Motor neuron (in vitro differentiated cells): ENCODE measurements at places on chromosomes 12 and 14. TPM values are rescaled to one million over a fixed set of nuclear protein-coding genes. Genes with fewer than 3 reads are reported as not detected.

PRB2 gene
- 114 and 152 TPM in 2 replicates for total RNA-seq

CAPZA3 gene
- not detected in 2 replicates for total RNA-seq

ALDH2 gene
- total RNA-seq: 11.0 and 17.0 TPM in 2 replicates

BEGAIN gene
- total RNA-seq: 2.0 and 4.1 TPM in 2 replicates

CD27 gene
- total RNA-seq: 0.14 and 0.21 TPM in 2 replicates

AQP2 gene
- 0.09 and 0.26 TPM in 2 replicates for total RNA-seq

TMEM132C gene
- 0.58 and 1.1 TPM in 2 replicates for total RNA-seq

DNA sequence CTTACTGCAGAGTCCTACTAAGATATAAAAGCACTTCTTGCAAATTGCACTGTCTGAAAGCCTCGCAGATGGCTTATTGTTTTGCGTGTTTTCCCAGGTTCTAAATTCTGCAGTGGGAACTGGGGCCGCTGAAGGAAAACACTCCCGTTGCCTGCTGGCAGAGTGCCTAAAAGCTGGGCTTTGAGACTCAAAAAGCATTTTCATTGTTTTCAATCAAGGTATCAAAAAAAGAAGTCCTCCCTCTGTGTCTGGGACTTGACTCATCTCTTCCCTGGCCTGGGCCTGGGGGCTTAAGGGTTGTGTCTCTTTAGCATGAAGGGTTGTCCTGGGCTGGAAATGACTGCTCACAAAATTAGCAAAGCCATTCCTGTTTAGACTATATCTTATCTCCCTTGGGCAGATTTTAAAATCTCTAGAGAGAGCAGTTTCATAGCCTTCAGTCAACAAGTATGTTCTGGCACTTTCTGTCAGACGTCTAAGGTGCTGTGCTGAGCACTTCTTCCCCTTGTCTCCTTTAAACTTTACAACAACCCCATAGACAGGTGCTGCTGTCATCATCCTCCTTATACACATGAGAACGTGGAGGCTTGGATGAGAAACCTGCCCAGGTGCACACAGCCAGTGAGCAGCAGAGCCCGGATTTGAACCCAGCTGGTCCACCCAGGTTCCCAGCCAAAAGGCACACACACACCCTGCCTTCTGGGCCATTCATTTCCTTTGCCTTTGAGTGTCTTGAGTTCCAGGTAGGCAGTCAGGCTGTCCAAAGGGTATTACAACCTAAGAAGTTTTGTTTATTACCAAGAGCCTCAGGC is 31.1 kb downstream of the ELK3 start:
- ATAC-seq: no peak

DNA sequence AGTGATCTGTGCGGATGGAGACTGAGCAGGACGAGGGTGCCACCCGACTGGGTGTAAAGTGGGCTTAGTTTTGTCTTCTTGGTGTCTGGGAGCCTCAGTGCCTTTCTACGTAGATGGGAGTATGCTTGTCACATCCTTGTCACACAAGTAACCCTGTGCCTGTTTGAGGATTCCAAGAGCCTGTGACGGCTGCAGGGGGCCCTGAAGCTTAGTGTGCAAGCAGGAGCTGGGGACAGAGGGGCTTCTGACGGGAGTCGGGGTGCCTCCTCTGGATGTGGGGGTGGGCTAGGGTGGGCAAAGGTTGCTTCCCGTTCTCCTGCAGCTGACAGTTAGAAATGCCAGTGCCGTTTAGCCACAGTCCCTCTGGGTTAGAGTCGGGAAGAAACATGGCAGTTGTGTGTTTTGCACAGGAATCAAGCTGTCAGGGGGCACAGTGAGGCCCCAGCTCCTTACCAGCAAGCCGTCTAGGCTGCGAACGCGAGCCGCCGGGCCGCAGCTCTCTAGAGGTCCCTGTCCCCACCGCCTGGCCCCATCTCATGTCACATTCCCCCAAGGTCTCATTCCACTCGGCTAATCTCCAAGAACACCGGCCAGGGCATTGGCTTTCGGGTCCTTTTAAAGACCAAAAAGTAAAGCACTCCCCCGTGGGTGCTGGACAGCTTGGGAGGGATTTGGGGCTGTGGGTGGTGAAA is 7.0 kb downstream of the RTL1 start:
- no peak for ATAC-seq

DNA sequence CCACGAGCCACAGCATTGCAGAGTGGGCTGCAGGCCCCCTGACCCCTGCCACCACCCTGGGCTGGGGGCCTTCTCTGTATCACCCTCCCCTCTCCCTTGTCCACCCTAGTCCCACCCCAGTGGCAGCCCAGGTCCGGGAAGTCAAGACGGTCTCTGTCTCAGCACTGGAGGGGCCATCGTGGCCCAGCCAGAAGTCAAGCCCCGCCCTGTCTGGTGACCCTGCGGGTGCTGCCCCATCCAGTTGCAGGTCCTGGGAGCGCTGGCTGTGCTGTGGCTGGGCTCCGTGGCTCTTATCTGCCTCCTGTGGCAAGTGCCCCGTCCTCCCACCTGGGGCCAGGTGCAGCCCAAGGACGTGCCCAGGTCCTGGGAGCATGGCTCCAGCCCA is 2.7 kb downstream of the PLD4 start:
- ATAC-seq: no peak

DNA sequence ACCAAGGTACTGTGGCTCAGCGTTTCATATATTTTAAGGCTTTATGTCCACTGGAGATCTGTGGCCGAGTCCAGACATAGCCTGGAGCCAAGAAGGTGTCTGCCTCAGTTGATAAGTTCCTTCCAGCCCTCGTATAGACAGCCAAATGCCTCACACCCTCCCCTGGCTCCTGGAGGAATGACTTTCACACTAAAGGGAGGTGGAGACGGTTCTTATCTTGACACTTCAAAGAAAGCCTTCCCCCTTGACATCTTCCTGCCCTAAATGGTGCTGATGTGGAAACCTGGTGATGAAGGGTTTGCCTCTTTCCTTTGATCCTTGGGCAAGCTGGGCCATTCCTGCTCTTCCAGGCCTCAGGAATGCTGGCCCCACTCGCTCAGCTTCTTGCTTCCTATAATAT is 474.8 kb upstream of the TBX3 start:
- ATAC-seq: no peak

DNA sequence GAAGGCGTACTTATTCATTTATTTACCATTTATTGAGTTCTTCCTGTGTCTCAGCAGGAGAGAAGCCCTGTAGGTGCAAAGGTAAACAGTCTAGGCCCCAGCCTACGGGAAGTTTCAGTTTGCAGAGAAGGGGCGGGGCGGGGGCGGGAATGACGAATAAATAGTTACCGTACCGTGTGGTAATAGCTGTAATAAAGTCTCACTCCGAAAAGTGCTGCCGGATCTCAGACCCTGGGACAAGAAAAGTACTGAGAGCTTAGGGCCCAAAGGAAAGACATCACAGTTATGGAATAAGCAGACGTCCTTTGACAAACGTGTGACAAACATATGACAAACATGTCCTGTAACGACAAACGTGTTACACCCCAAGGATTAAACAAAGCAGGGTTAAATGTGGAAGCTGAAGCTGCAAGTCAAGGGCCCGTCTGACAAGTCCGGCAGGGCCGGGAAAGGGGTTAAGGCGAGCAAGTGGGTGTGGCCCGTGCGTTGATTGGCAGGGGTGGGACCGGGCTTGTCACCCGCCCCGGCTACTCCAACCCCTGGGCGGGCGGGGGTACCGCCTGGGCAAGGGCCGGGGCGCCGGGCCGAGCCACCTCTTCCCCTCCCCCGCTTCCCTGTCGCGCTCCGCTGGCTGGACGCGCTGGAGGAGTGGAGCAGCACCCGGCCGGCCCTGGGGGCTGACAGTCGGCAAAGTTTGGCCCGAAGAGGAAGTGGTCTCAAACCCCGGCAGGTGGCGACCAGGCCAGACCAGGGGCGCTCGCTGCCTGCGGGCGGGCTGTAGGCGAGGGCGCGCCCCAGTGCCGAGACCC is at the start of gene LRP10:
Gene LRP10, plus strand, starts transcription at position 517 of the 809 bp plus-strand sequence. CDS start 564 bp downstream, outside the sequence.
- ATAC-seq: peak; percentile 94

DNA sequence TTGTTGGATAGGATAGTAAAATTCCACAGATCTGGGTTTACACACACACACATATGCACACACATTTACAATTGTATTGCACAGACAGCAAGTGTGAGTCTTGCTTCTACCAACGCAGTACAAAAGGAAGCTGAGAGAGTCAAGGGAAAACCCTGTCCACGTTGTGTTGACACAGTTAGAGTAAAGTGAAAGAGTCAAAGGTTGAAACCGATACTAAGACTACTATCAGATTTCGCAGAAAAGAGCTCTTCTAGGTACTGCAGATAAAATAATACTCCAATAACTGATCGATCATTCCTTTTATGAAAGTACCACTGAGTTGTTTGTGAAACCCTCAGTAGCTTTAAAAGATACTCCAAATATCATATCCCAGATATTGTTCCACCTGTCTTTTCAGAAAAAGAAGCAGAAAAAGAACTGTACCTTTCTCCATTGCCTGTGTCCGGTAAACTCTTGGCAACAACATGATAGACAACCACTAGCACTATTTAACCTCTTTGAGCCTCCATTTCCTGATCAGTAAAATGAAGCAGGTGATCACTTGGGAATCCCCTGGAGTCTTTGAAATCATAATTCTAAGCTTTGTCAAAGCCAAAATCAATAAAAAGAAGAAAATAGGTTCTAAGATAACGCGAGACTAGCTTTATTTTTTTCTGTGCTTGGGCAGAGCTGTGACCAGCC is 224.6 kb upstream of the FOXN3 start:
- no peak for ATAC-seq

DNA sequence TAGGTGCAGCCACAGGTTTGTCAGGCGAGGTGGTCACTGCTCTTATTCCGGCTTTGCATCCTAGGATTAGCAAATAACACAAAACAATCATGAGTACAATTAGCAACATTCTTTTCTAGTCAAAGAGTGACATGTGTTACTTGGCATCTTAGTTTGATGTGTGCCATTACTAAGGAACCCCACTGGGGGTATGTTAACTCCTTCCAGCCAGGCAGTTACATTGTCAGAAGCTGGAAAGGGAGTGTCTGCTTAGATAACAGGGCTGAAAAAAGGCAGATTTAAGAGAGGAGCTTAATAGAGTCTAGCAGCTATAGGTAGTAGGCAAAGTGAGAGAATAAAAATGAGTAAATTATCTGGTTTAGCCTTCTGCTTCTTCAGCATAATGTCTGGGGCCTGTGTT is 30.5 kb upstream of the METAP2 start:
- ATAC-seq: no peak

GRCh38 chr14:96072076-96072475 is 32.9 kb downstream of the C14orf132 start:
- no peak for ATAC-seq

DNA sequence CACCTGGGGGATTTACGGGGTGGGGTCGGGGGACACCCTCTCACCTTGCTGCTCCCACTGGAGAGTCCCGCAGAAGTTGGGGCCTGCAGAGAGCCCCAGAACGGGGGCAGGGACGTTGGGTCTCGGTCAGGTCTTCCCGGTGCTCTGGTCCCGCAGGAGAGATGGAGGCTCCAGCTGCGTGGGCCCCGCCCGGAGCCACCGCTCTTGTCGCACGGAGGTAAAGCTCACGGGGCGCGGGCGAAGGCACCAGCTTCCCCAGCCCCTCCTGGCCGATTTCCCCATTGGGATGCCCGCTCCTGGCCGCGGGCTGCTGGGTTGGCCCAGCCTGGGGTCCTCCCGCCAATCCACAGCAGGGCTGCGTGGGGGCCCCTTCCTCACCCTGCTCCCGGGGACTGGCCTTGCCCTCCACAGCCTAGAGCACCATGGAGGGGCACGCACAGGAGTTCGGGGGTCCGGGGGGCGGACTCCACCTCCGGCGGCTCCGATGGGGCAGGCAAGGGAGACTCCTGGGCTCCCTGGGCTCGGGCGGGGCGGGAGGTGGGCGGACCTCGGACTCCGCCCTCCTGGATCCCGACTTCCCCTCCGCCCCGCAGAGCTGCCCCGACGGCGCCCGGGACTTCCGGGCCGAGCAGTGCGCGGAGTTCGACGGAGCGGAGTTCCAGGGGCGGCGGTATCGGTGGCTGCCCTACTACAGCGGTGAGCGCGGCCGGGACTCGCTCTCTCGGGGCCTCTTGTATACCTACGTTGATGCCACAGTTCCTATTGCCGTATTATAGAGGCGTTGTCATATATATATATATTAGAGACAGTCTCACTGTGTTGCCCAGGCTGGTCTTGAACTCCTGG is 8.4 kb downstream of the PAPLN start:
- peak; percentile 50 for ATAC-seq

- ATAC-seq: no peak
Observed at GRCh38 chr14:93343797-93344196, 3.2 kb upstream of the COX8C start.

DNA sequence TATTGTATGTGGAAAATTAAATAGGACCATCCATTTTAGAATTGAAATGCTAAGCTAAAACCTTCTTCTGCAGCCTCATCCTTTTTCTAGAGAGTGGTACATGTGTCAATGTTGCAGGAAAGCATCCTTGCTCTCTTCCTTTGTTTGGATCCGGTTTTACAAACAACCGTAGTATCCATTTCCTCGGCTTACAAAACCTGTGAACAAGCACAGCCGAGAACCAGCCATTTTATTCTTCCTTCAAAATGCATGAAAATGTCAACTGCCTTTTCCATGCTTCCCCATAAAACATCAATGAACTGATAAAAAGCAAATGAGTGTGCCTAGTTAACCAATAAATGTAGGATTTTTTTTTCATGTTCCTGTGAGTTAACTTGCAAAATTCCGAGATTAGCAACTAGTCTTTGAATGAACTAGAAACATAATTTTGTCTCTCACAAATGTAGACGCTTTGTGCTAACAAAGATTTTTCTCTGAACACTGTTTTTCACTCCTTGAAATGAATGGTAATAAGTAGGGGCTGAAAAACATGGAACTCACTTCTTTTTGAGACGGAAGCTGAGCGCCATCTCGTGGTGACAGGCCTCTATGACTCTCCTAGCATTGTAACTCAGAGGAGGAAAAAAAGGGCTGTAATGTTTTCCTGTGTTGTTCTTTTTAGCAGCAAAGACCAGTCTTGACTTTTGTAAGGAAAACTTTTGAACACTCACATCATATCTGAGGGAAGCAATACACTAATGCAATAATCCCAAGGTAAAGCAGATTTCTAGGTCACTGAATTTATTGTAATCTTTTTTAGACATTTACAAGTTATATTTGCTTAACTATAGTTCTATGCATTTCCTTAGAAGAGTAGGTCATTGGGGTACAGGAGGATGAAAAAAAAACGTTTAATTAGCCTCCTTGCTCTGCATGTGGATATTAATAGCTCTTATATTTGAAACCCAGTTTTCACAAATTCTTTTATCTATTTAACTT is 157.4 kb upstream of the FOXG1 start:
- peak; percentile 74 for ATAC-seq

- ATAC-seq: peak; percentile 90
Observed at GRCh38 chr14:77133720-77134338, 7.8 kb downstream of the ZDHHC22 start.

DNA sequence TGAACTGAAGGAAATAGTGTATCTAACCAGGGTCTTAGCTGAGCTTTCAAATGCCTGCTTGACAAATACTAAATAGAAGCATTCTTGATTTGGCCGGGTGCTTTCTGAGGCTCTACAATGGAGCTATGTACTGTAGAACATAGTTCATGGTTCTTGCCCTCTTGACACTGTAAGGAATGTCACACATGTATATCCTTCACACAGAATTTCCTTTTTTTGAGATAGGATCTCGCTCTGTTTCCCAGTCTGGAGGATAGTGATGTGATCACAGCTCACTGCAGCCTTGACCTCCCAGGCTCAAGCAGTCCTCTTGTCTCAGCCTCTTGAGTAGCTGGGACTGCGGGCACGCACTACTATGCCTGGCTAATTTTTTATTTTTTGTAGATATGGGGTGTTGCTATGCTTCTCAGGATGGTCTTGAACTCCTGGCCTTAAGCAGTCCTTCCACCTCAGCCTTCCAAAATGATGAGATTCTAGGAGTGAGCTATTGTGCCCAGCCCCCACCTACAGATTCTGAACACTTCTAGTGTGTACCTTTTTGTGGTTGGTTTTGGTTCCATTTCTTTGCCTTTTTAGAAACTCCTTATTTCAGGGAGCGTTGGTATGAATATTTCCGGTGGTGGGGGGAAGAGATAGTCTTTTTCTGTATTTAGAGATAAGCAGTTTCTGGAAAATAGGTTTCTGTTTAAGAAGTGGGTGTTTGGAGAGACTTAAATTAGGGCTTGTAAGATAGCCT is 4.2 kb downstream of the MLXIP start:
- no peak for ATAC-seq
